Activated CD4-positive, alpha-beta T cell treated with anti-CD3 and anti-CD28 coated beads for 4 hours (primary cell): ENCODE measurements at places on chromosomes 5 and 9.

DNA sequence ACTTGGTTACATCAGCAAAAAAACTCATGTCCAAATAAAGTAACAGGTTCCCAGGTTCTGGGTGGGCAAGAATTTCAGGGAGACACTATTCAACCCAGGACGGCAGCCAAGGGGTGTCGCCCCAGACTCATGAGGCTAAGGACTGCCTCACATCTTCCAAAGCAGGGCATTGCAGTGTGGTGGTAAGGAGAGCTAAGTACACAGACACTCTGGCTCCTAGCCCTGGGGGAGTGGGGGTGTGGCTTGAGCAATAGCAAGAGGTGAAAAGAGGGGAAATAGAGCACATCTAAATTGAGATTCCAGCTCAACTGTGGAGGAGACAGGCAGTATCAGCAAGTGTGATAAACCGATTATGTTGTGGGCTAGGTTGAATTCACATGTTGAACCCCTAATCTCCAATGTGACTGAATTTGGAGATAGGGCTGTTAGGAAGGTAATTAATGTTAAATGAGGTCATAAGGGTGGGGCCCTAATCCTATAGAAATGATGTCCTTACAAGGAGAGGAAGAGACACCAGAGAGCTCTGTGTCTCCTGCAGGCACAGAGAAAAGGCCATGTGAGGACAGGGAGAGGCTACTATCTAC lies 49.9 kb upstream of the MARCHF11 start:
- no peak for DNase-seq

- no peak for DNase-seq
Measured at GRCh38 chr5:128334010-128334716, 203.9 kb downstream of the FBN2 start.

GRCh38 chr9:2536511-2536910 lies 85.1 kb upstream of the VLDLR start:
- DNase-seq, result no peak

- DNase-seq, result no peak
Measured at GRCh38 chr9:87667164-87667738, 58.7 kb upstream of the CTSL start.

DNA sequence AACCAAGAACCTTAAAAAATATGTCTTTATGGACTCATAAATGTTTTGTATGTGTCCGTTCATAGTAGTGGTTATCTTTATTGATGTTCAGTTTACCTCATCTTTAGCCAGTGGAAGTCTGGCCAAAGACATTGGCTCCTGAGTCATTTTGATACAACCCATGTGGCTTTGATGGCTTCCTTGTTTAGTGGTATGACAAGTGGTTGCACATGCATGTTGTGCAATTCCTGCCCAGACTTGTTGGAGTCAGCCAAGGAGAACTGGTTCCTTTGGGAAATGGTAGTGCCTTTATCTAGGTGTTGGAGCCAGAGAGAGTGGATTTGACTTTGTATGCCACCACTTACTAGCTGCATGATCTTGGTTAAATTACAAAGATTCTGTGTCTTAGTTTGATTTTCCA lies 94.3 kb downstream of the RPS23 start:
- DNase-seq, result no peak

DNA sequence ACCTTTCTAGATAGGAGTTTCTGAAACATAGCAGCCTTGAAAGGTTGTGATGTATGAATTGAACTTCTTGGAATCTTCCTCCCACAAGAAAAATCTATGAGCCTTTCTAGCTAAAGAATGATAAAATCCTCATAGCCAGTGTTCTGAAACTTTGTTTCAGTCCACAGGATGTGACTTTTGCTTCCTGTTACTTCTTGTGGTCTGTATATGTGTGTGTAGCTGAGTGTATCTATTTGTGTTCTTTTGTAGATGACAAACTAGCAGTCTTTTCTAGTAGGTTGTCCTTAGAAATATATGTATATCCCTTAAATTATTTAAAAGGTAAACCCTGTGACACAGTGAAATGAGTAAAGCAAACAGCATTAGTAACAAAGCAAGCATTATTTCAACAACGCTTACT lies 188.8 kb downstream of the MRPS30 start:
- no peak for DNase-seq

- DNase-seq, result no peak
Measured at GRCh38 chr5:143153332-143154119, 250.0 kb downstream of the NR3C1 start.

DNA sequence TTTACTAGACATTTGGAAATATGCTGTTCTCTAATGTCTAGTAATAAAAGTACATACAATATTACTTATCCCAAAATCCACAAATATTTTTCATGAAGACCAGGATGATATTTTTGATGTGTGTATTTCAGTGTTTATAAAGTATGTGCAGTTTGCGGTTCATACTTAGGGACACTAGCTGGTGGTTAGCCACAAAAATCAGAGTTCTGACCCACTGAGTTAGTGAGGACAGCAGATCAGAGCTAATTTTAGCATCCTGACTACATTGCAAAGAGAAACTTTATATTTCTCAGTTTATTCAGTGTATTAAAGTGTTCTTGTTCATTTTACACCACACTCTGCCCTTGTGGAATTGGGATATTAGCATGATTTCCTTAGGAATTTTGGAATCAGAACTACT lies 655.3 kb downstream of the HTR1A start:
- DNase-seq, result no peak

- no peak for DNase-seq
Measured at GRCh38 chr5:57568136-57568535, 85.5 kb upstream of the ACTBL2 start.

DNA sequence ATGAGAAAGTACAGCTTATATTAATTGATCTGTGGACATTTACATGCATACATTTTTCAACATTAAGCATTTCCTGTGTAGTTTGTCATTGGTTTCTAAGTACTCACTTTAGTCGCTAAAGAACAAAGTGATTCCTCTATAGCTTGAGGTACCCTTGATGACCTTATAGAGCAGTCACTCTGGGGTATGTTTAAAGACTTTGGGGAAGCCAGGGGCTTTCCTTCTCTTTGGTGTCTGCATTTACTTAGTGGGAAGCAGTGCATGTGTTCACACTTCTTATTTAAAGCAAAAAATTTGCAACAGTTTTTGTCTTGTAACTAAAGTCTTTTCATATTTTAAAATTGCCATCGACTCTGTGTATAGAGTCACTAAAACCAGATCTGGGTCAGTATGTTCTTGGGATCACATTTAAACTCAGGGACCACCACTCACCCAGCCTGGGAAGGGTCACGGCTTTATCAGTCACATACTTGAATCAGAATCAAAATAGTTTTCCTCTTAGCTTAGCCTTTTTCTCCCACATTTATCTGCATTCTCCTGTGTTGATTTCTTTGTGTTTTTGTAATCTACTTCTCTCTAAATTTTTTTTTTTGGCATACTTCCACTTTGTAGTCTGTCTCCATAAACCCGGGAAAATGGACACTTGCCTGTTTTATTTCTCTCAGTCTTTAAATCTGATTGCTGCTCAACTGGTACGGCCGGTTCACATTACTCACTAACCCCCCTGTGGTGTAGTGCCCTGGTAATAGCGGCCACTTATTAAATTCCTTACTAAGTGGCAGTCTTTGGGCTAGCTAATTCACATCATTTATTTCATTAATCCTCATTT lies 143.9 kb upstream of the FBN2 start:
- DNase-seq, result no peak

- no peak for DNase-seq
Measured at GRCh38 chr9:13076616-13077015, 202.9 kb downstream of the MPDZ start.

GRCh38 chr9:124010303-124010664 lies 1.3 kb upstream of the LHX2 start:
- DNase-seq, result no peak

GRCh38 chr5:8913522-8913921 lies 632.4 kb downstream of the SEMA5A start:
- DNase-seq, result no peak

GRCh38 chr5:54738118-54738972 lies 220.8 kb downstream of the SNX18 start:
- no peak for DNase-seq

DNA sequence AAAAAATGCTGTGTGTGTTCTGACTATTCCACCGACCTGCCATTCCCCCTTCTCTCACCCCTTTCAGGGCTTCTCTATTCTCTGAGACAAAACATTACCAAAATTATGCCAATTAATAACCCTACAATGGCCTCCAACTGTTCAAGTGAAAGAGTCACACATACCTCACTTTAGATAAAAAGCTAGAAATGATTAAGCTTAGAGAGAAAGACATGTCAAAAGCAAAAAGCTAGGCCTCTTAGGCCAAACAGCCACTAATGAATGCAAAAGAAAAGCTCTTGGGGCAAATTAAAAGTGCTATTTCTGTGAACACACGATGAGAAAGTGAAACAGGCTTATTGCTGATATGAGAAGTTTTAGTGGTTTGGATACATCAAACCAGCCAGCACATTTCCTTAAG lies 279.6 kb upstream of the GRAMD2B start:
- no peak for DNase-seq

- no peak for DNase-seq
Measured at GRCh38 chr9:137492464-137493363, 33.6 kb upstream of the NSMF start.

DNA sequence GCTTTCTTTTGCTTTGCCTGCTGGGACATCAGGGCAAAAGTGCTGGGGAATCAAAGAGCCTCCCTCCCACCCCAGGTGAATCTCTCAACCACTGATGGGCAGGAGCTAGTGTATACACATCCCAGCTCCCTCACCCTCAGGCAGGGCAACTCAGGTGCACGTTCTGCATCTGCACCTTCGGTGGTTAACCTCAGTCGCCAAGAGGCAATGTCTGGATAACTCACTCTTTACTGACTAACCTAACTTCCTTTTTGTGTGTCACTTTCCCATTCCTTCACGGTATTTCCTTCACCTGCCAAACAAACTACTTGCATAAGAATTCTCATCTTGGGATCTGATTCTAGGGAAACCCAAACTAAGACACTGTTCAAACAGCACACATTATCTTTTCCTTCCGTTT lies 26.3 kb downstream of the CNTFR start:
- no peak for DNase-seq

- no peak for DNase-seq
Measured at GRCh38 chr5:642481-642880, 30.3 kb downstream of the CEP72 start.

DNA sequence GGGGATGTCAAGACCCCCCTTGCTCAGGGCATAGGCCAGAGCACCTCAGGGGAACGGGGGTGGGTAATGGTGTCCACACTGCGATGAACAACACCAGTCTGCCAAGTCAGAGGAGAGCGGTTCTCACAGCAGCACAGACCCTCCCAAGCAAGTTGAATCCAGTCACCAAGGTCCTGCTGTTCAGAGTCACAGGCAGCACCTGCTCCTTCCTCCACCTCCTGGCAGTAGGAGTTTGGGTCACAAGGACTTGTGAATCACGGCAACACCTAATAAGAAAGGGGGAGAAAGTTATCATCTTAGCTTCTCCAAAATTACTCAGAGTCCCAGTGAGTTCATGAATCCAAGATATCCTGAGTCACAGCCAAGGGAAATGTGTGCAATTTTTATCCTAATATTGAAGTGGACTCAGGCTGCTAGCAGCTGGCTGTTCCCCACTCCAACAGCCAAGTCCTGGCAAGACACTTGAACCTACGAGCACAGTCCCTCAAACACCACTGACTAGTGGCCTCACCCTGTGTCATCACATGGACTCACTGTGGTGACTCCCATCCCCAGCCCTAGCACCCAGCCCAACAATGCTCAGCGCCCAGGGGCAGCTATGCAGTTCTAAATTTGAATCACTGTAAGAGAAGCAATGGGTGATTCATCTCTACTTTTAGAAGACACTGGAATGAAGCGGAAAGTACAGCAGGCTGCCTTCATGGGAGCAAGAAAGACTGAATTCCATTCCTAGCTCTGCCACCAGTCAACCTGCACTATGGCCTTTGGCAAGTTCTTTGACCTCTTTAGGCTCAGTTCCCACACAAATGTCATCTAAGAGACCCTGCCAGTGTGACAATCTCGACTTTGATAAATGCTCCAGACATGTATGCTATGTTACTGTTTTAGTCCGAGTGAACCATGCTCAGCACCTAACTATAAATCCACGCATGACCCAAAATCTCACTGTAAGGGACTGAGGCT lies 113.7 kb downstream of the KLHL3 start:
- DNase-seq, result no peak

DNA sequence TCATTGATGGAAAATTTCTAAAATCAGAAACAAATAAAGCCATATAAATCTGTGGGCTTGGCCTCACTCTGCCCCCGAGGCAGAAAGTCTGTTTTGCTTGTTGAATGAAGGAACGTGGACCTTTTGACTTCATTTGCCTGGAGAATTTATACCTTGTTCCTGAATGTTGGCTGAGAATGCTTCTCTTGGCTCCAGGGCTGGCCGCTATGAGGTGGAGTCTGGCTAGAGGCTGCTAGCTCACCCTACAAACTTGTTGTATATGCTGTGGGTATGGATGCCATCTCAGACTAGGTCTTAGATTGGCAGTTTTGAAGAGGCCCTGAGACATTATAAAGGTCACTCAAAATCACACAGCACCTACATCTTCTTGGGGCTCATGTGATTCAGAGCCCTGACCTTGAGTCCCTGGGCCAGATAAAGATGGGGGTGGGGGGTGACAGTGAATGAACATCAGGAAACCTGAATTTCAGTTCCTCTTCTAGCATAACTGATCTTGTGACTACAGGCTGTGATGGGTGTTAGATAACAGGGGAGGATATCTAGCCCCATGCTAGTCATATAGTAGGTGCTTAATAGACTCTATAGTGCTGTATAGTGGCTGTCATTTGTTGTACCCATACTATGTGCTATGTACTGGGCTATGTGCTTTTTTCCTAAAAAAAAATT lies 2.8 kb downstream of the GM2A start:
- no peak for DNase-seq
